ENCODE measurements at places on chromosomes 16 and 17.

DNA sequence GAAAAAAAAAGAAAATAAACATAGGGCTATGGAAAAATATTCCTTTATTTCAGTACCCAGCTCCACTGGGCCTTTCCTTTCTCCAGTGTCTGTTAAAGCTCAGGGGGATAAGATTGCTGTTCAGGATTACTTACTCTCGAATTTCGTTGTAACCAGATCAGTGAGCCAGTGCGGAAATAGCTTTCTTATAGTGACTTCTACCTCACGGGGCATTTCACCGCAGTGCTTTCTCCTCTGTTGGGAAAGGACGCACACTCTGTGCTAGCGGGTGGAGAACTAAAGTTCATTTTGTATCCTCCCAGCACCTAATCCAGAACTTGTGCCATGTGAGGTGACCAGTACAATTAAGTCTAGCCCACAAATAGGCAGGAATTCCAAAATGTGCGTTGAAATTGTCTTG lies 38.3 kb downstream of the RPA1 start:
- no peak for DNase-seq
- no peak overlapping the region for H3K27ac ChIP-seq
- no peaks in the 10 kb centered on the region for H3K27me3 ChIP-seq
- H3K4me1 ChIP-seq: no peaks in the 10 kb centered on the region
- H3K4me3 ChIP-seq: no peak overlapping the region

DNA sequence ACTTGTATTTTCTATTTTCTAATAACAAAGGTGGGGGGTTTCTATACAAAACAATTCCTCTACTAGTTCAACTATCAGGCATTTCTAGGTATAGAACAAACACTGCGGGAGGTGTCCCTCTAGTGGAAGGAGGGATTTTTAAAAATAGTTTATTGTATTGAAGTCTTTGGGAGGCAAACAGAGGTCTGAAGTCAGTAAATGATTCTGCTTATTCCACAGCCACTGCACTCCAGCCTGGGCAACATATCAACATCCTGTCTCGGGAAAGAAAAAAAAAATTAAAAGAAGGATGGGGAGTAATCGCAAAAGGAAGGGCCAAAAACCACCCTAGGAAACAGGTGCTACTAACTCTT lies 648 bp upstream of the ERCC4 start:
- no peak for DNase-seq
- H3K4me3 ChIP-seq: peak overlapping the region; percentile 97
- no peaks in the 10 kb centered on the region for H3K27me3 ChIP-seq
- H3K36me3 ChIP-seq: peaks cover 9% of the 10 kb centered on the region
- H3K4me1 ChIP-seq: peaks cover 21% of the 10 kb centered on the region

GRCh38 chr17:78315355-78316114 lies 44.3 kb downstream of the SOCS3 start:
- peak overlapping the region; percentile 95 for H3K27ac ChIP-seq
- H3K36me3 ChIP-seq: no peaks in the 10 kb centered on the region
- H3K27me3 ChIP-seq: peaks cover 4% of the 10 kb centered on the region

DNA sequence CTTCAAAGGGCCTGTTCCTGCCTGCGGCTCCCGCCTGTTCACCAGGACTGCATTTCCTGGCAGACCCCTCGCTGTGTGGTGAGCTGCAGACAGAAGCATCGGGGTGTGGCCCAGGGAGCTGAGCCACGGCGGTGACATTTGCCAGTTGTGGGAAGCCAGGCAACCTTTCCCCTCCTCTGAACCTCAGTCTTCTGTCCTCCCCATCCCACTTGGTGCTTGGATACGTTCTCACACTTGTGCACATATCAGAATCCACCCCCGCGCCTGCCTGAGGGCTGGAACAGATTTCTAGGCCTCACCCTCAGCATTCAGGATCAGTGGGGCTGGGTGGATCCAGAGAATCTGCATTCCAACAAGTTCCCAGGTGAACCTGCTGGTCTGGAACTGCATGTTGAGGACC lies 63.5 kb downstream of the CRISPLD2 start:
- peaks cover 15% of the 10 kb centered on the region for H3K4me1 ChIP-seq
- H3K27ac ChIP-seq: no peak overlapping the region
- H3K4me3 ChIP-seq: no peak overlapping the region

DNA sequence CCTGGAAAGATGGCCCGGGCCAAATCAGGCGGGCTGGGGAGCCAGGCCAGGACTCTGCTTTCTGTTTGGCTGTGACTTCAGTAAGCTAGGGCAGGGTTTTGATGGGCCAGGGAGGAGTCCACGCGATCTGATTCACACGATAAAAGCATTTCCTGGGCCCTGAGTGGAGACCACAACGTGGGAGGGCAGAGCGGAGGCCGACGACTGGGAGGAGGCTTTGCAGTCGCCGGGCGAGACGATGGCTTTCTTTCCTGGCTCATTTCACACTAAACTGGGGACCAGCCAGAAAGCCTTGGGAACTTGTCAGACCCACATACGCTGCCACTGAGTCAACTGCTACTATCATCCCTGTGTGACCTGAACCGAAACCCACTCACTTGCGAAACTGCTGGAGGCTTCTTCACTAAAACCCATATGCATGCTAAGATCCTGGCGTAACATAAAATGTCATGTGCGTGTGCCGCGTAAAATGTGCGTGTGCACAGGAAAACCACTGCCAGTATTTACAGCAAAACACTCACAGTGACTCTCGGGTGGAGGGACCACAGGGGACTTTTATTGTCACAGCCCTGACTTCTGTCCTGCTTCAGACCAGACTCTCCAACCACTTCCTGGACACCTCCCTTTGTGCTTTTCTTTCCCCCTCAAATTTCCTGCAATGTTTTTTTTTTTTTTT lies 14.2 kb upstream of the RHBDF2 start:
- DNase-seq: peak; percentile 81
- H3K27ac ChIP-seq: peak overlapping the region; percentile 76
- H3K4me1 ChIP-seq: peaks cover 32% of the 10 kb centered on the region

DNA sequence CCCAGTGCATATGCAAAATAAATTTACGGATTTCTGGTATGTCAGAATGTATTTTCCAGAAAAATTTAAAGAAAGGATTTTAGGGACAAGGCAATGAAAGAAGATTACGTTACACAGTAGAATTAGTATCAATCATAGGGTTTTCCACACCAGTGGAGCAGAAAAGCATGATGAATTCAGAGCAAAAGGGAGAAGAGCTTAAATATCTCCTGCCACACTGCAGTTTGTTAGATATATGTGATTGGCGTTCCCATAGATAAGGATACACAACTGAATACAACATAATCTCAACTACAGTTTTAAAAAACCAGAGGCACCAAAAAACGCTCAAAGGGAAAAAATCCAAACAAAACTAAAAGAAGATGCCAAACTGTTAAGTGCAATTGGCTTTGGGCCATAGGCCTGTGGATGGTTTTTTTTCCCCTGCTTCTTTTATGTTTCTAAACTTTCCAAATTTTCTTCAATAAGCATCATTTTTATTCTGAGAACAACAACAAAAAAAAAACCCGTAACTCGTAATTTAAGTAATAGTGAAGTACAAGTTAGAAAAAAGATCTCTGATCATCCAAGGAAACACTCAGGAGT lies 22.3 kb downstream of the MARF1 start:
- no peaks in the 10 kb centered on the region for H3K27me3 ChIP-seq
- H3K4me1 ChIP-seq: no peaks in the 10 kb centered on the region
- H3K4me3 ChIP-seq: no peak overlapping the region
- peaks cover 86% of the 10 kb centered on the region for H3K36me3 ChIP-seq
- DNase-seq: no peak

DNA sequence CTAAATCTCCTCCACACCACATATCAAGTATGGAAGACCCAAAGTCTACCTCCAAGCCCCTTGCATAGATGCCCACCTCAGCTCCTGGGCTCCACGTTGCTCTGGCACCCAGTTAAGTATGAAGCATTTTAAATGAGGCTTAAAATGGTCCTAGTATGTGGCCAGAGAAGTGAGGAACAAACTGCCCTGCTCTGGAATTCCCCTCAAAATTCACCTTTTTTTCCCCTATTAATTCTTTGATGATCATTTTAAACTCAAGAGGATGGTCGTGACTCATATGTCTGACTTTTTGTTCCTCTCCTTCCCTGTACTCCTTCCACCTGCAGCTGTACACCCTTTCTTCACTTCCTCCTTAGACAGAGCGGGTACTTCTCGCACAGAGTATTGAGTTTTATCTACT lies 234.5 kb upstream of the MYOCD start:
- H3K27ac ChIP-seq: no peak overlapping the region
- no peaks in the 10 kb centered on the region for H3K36me3 ChIP-seq
- H3K27me3 ChIP-seq: no peaks in the 10 kb centered on the region
- no peaks in the 10 kb centered on the region for H3K4me1 ChIP-seq
- no peak overlapping the region for H3K4me3 ChIP-seq

- H3K4me3 ChIP-seq: no peak overlapping the region
- H3K36me3 ChIP-seq: no peaks in the 10 kb centered on the region
- no peaks in the 10 kb centered on the region for H3K27me3 ChIP-seq
- no peaks in the 10 kb centered on the region for H3K4me1 ChIP-seq
- H3K27ac ChIP-seq: no peak overlapping the region
Observed at GRCh38 chr16:9976601-9977000, 205.6 kb downstream of the GRIN2A start.

GRCh38 chr16:78577630-78578029 lies 478.2 kb downstream of the WWOX start:
- DNase-seq: no peak
- no peaks in the 10 kb centered on the region for H3K27me3 ChIP-seq
- H3K4me3 ChIP-seq: no peak overlapping the region
- H3K4me1 ChIP-seq: no peaks in the 10 kb centered on the region
- H3K27ac ChIP-seq: no peak overlapping the region

- no peak overlapping the region for H3K27ac ChIP-seq
- H3K36me3 ChIP-seq: no peaks in the 10 kb centered on the region
- no peak overlapping the region for H3K4me3 ChIP-seq
Observed at GRCh38 chr16:27798241-27798640, 248.3 kb downstream of the KATNIP start.

DNA sequence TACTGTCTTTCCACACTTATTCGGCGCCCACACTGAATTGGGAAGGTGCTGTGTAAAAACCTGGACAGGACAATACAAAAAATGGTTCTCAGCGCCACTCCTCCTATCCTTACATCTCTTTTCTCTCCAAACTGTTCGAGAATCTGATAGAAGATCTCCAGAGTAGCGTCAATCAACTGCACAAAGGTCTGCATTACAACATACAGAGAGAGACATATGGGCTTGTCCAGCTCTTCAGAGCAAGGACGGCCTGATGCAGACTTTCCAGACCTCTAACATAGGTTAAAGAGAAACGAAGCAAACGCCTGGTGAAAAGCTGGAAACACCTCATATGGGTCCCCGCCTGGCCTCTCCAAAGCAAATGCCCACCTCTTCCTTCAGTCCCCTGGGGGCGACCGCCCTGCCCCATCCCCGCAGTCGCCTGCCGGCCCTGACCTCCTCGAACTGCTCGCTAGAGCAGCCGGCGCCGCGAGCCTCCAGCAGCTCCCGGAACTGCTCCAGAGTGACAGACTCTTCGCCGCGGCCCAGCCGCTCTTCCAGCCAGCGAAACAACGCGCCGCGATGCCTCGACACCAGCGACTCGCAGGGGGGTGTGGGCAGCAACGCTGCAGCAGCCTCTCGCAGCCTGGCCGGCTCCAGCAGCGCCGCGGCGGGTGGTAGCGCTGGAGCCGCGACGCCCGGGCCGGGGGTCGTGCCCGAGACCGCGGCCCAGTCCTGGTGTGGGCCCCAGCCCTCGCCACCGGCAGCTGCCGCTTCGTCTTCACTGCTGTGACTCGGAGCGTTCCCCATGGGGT lies 526 bp downstream of the ZZEF1 start:
- H3K4me3 ChIP-seq: peak overlapping the region; percentile 86
- DNase-seq: peak; percentile 48
- peak overlapping the region; percentile 72 for H3K27ac ChIP-seq
- H3K27me3 ChIP-seq: no peaks in the 10 kb centered on the region
- peaks cover 23% of the 10 kb centered on the region for H3K4me1 ChIP-seq

GRCh38 chr16:87057951-87058560 lies 259.1 kb downstream of the C16orf95 start:
- H3K4me1 ChIP-seq: peaks cover 4% of the 10 kb centered on the region
- no peaks in the 10 kb centered on the region for H3K36me3 ChIP-seq
- no peak for DNase-seq
- peaks cover 49% of the 10 kb centered on the region for H3K27me3 ChIP-seq
- H3K4me3 ChIP-seq: no peak overlapping the region

GRCh38 chr17:29240968-29241963 lies 5.4 kb upstream of the CRYBA1 start:
- H3K4me3 ChIP-seq: no peak overlapping the region
- DNase-seq: no peak
- no peaks in the 10 kb centered on the region for H3K4me1 ChIP-seq
- H3K27me3 ChIP-seq: no peaks in the 10 kb centered on the region

DNA sequence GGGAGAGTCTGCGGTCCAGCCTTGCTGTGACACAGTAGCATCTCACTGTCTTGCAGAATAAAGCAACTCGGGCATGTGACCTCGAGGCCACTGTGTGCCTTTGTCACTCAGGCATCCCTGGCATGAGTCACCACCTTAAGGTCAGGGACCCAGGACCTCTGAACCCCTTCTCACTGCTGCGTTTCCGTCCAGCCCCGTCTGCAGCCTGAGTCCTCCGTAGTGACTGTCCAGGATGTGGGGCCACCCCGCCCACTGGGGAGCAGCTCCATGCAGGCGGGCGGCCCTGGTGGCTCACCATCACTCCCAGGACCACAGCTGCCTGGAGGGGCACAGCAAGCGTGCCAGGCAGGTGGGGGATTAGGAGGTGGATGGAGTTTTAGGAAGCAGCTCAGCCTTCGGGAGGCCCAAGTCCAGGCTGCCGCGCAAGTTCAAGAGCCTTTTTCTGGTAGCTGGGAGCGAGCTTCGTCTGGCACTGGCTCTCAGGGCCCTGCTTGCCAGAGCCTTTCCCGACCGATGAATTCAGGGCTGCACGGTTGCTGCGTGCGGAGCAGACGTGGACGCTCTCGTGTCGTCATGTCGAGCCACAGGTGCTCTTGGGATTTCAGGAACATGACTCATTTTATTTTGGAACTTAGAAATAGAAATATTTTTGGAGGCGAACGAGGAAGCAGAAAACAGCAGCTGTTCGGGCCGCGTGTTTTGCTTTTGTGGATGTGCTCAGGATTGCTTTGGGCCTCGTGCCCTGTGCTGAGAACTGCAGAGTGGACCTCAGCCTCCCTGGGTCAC lies 16.8 kb downstream of the KCTD5 start:
- no peaks in the 10 kb centered on the region for H3K27me3 ChIP-seq
- DNase-seq: no peak
- H3K4me3 ChIP-seq: no peak overlapping the region
- no peaks in the 10 kb centered on the region for H3K4me1 ChIP-seq
- no peak overlapping the region for H3K27ac ChIP-seq

DNA sequence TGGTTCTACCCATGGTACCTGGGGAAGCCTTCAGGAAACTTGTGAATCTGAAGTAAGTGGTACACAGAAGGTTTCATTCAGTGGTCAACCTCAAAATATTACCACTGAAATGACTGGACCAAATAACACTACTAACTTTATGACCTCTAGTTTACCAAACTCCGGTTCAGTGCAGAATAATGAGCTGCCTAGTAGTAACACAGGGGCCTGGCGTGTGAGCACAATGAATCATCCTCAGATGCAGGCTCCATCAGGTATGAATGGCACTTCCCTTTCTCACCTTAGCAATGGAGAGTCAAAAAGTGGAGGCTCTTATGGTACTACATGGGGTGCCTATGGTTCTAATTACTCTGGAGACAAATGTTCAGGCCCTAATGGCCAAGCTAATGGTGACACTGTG lies 55.9 kb upstream of the SLC5A11 start:
- H3K27me3 ChIP-seq: no peaks in the 10 kb centered on the region
- no peak overlapping the region for H3K4me3 ChIP-seq
- H3K4me1 ChIP-seq: no peaks in the 10 kb centered on the region
- peaks cover 52% of the 10 kb centered on the region for H3K36me3 ChIP-seq

- DNase-seq: no peak
- H3K36me3 ChIP-seq: no peaks in the 10 kb centered on the region
- H3K27me3 ChIP-seq: peaks cover 6% of the 10 kb centered on the region
- H3K27ac ChIP-seq: no peak overlapping the region
Observed at GRCh38 chr16:81942007-81942601, 69.2 kb downstream of the SDR42E1 start.
